ENCODE measurements at places on chromosomes 13 and 19. TPM values are rescaled to one million over a fixed set of nuclear protein-coding genes. Genes with fewer than 3 reads are reported as not detected.

Gene VN1R2
- total RNA-seq, result not detected

Gene CD79A
- total RNA-seq, result not detected

Gene ATP13A1
- 48.5 TPM for total RNA-seq

Gene AP1M2
- 39.4 TPM for total RNA-seq

Gene IGFL2
- total RNA-seq, result not detected

Gene ZSCAN1
- not detected for total RNA-seq

Gene SMAD9
- 2.1 TPM for total RNA-seq

Gene CALR3
- not detected for total RNA-seq

Gene NLRP11
- total RNA-seq, result 4.9 TPM

Gene ZNF77
- total RNA-seq, result 9.0 TPM

All from A172 (cell line).